ENCODE measurements at places on chromosomes 13 and 19.
A peak's percentile ranks its signal among the peaks of the same experiment; 100 is the strongest.

DNA sequence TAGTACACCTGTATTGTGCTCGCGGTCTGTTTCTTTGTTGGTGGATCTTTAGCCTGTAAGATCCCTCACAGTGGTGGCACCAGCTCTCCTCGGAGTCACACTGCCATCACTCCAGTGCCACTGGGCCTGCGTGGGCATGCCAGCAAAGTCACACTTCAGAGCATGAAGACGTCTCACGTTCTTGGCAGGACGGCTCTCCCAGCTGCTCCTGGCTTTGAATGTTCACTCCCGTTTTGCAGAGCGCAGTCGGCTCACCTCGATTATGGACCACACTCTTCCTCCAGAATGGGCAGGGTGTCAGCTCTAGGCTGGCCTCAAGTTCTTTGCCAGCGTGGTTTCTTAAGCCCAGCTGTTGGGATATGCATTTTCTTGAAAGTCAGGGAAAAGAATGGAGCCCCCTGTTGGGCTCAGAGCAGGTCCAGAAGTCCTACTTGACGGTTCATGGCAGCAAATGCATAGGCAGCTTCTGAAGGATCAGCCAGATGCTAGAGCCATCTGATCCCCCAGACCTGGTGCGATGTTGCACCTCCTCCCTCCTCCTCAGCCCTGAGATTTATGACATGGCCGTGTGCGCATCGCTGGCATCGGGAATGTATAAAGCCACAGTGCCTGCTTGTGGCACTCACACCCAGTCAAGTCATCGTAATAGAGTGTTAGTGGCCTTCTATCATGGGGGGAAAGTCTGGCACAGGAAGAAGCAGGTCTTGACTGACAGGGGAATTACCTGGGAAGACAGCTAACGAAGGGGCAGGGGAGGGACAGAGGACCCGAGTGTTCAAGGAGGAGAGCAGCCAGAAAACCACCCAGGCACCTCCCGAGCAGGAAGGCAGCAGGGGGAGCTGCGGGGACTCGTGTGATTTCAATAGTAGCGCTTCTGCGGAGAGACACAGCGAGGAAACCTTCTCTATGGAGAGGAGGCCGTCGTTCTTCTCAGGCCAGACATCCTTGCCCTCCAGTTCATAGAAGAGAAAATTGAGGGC, 40.2 kb upstream of the NPAS1 start:
- H3K27ac ChIP-seq = no peak overlapping the region
- no peaks in the 10 kb centered on the region for H3K36me3 ChIP-seq
- H3K27me3 ChIP-seq = no peaks in the 10 kb centered on the region
- no peak overlapping the region for H3K4me3 ChIP-seq

GRCh38 chr13:36211567-36211966, 2.8 kb downstream of the SOHLH2 start:
- no peaks in the 10 kb centered on the region for H3K27me3 ChIP-seq
- H3K36me3 ChIP-seq = no peaks in the 10 kb centered on the region

GRCh38 chr19:13813147-13813546, 17.9 kb downstream of the ZSWIM4 start:
- no peak overlapping the region for H3K4me3 ChIP-seq
- H3K4me1 ChIP-seq = no peaks in the 10 kb centered on the region
- H3K27ac ChIP-seq = no peak overlapping the region
- H3K27me3 ChIP-seq = no peaks in the 10 kb centered on the region
- no peaks in the 10 kb centered on the region for H3K36me3 ChIP-seq

DNA sequence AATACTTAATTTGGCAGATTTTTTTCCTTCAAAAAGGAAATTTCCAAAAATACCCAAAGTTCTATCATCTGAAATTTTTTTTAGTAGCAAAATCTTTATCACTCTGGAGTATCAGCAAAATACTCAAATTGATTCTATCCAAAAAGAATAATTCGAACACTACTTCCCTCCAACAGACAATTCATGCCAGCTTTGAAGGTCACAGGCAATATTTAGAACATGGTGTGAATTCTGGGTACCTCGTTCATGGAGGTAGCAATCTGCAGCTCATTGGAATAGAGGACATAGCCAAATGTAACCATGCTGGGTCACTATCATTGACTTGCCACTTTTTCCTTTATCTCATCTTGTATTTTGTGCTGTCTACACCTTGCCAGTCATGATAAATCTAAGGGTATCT, 119.8 kb downstream of the STARD13 start:
- H3K4me3 ChIP-seq = no peak overlapping the region
- no peaks in the 10 kb centered on the region for H3K4me1 ChIP-seq
- H3K36me3 ChIP-seq = no peaks in the 10 kb centered on the region
- no peak overlapping the region for H3K27ac ChIP-seq
- DNase-seq = no peak

DNA sequence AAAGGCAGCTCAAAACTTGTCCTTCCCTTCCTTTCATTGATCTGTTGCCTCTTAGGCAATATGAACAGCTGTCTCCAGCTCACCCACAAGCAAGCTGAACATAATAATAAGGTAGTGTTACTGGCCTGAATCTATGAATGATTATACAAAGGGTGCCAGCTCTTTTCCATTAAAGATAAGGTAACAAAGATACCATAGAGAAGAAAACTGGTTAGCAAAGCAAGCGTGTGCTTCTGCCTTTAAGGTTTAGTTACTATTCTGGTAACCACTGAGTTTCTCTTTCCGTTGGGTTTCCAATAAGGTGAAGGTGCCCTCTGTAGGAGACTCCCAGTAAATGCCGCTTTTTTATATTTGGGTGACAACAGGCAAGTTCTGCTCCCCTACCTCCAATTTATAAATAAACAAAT, 12.1 kb upstream of the DACH1 start:
- no peak for DNase-seq
- no peaks in the 10 kb centered on the region for H3K27me3 ChIP-seq
- H3K36me3 ChIP-seq = no peaks in the 10 kb centered on the region

DNA sequence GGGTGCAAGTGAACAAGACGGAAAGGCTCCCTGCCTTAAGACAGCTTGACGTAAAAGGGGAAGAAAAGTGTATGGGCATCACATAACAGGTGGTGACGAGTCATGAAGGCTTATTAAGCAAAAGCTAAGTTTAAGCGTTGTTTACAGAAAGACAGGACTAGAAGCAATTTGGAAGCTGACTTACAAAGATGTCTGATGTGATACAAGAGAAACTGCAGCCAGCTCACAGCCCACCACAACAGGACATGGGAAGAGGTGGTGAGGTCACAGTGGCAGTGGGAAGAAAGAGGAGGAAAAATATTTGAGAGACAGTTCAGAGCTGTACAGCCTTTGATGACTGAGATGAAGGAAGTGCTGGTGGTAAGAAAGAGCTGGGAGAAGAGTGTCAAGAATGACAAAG, 181.6 kb downstream of the KLF12 start:
- no peaks in the 10 kb centered on the region for H3K36me3 ChIP-seq
- H3K27ac ChIP-seq = no peak overlapping the region
- H3K27me3 ChIP-seq = no peaks in the 10 kb centered on the region
- H3K4me3 ChIP-seq = no peak overlapping the region

DNA sequence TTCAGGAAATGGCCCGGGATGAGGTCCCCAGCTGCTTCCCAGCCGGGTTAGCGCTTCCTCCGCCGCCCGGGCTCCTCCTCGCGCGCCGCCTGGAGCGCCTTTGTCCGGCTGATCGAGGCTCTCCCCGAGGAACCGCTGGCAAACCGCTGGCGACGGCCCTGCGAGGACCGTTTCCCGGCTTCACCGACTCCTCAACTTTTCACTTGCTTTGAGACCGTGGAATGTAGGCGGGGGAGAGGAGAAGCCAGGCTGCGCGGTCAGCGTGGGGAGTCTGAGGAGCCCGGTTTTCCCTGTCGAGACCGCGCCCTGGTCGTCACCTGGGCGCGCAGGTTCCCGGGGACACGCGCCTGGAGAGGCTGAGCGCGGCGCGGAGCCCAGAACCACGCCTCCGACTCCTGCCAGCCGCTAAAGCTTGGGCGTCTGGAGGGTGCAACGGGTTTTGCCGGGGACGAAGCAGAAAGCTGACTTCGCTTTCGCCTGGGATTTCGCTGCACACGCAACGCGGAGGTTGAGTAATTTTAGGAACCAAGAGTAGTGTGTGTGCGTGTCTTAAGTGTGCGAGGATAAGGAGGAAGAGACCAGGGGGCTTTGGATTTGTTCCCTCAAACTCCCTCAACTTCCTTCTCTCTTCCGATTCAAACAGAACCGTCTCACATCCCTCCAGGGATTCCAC, 7.3 kb upstream of the DGKH start:
- DNase-seq = no peak
- peak overlapping the region; percentile 84 for H3K4me3 ChIP-seq
- no peaks in the 10 kb centered on the region for H3K36me3 ChIP-seq
- H3K27ac ChIP-seq = no peak overlapping the region

DNA sequence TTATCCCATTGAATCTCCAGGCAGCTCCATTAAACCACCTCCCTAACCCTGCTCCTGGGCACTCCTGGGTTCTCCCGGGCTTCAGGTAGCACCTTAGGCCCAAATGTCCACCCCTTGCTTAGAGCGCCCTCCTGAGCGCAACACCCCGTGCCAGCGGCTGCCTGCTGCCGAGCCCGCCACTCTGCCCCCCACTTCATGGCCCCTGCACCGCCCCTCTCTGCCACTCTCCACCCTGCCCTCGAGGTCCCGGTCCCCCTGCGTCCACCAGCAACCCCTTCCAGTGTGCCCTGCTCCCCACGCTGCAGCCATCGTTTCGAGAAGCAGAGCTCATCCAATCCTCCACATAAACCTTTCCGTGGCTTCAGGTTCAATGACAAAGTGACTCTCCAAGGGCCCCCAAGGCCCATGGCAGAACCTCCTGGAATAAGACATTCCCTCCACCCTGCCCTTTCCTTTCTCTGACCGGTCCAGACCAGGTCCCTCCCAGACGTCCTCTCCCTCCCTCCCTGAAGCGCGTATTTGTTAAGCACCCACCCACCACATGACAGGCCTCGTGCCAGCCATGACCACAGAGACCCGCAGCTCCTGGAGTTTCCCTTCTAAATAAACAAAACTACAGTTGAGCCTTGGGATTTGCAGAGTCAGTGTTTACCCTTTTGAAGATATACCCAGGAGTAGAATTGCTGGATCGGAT, 66.6 kb downstream of the ARHGEF18 start:
- no peaks in the 10 kb centered on the region for H3K27me3 ChIP-seq
- no peak for DNase-seq
- H3K4me3 ChIP-seq = no peak overlapping the region
- no peak overlapping the region for H3K27ac ChIP-seq

DNA sequence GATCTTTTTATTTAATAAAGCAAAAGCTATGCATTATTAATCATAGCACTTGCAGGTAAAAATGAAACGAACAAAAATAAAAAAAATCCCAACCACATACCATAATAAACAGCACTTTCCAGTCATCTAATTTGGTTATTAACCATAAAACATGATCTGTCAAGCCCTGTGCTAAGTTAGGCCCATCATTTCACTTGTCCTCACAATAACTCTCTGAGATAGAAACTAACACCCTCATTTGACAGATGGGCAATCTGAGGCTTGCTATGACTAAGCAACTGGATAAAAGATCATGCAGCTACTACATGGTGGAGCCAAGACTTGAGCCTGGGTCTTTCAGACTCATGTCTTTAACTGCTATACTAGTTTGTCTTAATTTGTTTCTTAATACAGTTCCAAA, 21.8 kb downstream of the PROSER1 start:
- no peak overlapping the region for H3K27ac ChIP-seq
- peaks cover 59% of the 10 kb centered on the region for H3K36me3 ChIP-seq

DNA sequence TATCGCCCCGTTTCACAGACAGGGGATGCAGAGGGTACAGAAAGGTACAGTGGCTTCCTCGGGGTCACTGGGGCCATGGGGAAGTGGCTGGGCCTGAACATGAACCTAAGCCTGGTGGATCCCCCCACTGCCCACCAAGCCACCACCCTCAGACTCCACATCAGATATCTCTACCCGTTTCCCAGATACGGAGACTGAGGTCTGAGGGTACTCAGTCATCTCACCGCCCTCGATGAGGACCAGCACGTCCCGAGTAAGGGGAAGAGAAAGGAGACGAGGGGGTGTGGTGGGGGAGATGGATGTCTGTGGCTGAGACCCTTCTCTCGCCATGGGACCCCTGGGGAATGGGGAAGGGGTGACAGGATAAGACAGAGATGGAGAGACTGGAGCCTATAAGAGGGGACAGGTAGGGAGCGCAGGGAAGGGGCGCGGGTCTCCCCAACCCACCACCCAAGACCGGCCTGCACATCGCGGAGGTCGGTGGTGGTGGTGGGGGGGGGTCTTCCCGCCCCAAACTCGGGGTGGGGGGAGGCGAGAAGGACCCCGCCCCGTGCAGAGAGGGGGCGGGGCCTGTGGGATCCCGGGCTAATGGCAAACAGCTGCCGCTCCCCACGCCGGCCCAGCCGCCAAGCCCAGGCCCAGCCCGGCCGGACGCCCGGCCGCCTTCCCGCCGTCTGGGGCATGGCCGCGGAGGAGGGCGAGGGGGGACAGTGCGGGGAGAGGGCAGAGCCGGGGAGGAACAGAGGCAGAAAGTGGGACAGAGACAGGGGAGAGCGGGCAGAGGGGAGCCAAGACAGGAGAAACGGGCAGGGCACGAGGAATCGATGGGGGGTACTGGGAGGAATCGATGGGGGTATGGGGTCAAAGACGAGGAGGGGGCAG, 698 bp downstream of the KANK2 start:
- no peak for DNase-seq
- H3K4me3 ChIP-seq = peak overlapping the region; percentile 41
- H3K4me1 ChIP-seq = peaks cover 12% of the 10 kb centered on the region
- H3K27me3 ChIP-seq = no peaks in the 10 kb centered on the region
- H3K27ac ChIP-seq = no peak overlapping the region

- H3K4me3 ChIP-seq = no peak overlapping the region
- no peaks in the 10 kb centered on the region for H3K27me3 ChIP-seq
- DNase-seq = no peak
- peaks cover 12% of the 10 kb centered on the region for H3K4me1 ChIP-seq
Observed at GRCh38 chr19:17398902-17399527, 5.0 kb upstream of the CCDC194 start.

GRCh38 chr13:95137096-95137495, 164.2 kb downstream of the ABCC4 start:
- H3K36me3 ChIP-seq = no peaks in the 10 kb centered on the region
- no peaks in the 10 kb centered on the region for H3K4me1 ChIP-seq
- H3K27ac ChIP-seq = no peak overlapping the region

GRCh38 chr19:21850656-21851255, 14.8 kb upstream of the ZNF43 start:
- H3K4me1 ChIP-seq = no peaks in the 10 kb centered on the region
- no peak for DNase-seq
- H3K27ac ChIP-seq = no peak overlapping the region
- no peaks in the 10 kb centered on the region for H3K27me3 ChIP-seq
- H3K4me3 ChIP-seq = peak overlapping the region; percentile 97

GRCh38 chr19:8311461-8312260, 3.5 kb upstream of the CD320 start:
- DNase-seq = no peak
- peaks cover 51% of the 10 kb centered on the region for H3K36me3 ChIP-seq
- no peak overlapping the region for H3K4me3 ChIP-seq
- no peaks in the 10 kb centered on the region for H3K27me3 ChIP-seq
- peaks cover 18% of the 10 kb centered on the region for H3K4me1 ChIP-seq

GRCh38 chr13:77398825-77399620, 72.1 kb upstream of the MYCBP2 start:
- no peak for DNase-seq
- H3K27me3 ChIP-seq = no peaks in the 10 kb centered on the region
- H3K27ac ChIP-seq = no peak overlapping the region
- no peaks in the 10 kb centered on the region for H3K36me3 ChIP-seq

GRCh38 chr13:105389373-105389772, 1146.1 kb downstream of the EFNB2 start:
- H3K27ac ChIP-seq = no peak overlapping the region
- no peaks in the 10 kb centered on the region for H3K36me3 ChIP-seq
- H3K4me3 ChIP-seq = no peak overlapping the region
- DNase-seq = no peak

GRCh38 chr13:91609353-91609752, 210.9 kb downstream of the GPC5 start:
- no peak overlapping the region for H3K27ac ChIP-seq
- no peaks in the 10 kb centered on the region for H3K27me3 ChIP-seq
- H3K36me3 ChIP-seq = no peaks in the 10 kb centered on the region
- no peaks in the 10 kb centered on the region for H3K4me1 ChIP-seq

All from effector memory CD4-positive, alpha-beta T cell (primary cell).